Progenitor cell of endocrine pancreas (in vitro differentiated cells): ENCODE measurements at places on chromosomes 3 and 15. TPM values are rescaled to one million over a fixed set of nuclear protein-coding genes. Genes with fewer than 3 reads are reported as not detected.

DNA sequence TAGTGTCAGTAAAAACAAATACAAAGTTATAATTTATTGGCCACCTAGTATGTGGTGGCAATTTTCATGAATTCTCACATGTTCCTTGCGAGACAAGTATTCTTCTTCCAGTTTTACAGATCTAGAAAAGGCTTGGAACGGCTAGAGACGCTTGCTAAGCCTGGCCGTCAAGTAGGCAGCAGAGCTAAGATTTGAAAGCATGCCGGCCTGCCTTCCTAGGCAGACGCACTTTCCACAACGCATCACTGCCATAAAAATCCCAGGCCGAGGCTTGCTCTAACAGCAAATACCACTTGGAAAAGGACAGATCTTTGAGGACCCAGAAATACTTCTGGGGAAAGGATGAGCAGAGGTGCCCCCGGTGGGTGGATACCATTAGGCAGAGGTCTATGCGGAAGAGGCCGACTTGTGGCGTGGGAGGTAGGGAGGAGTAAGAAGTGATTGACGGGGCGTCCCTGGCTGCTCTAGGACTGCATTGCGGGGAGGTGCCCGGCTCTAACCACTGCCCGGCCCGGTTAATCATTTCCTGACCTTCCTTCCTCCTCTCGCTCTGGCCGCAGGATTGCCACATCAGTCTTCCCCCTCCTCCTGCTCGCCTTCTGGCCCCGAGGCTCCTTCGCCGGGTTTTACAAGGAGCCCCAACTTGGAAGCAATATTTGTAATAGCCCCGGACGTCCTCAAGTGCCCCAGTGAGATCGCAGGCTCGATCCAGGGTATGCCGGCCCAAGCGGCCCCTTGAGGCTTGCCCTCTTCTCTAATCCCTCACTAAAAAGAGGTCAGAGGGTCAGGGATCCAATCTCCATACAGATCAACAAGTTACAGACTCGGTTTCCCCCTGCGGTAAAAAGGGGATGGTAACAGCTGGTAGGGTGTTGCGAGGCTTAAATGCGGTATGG is 1.3 kb upstream of the USP3 start:
- DNase-seq, result peak; percentile 53

DNA sequence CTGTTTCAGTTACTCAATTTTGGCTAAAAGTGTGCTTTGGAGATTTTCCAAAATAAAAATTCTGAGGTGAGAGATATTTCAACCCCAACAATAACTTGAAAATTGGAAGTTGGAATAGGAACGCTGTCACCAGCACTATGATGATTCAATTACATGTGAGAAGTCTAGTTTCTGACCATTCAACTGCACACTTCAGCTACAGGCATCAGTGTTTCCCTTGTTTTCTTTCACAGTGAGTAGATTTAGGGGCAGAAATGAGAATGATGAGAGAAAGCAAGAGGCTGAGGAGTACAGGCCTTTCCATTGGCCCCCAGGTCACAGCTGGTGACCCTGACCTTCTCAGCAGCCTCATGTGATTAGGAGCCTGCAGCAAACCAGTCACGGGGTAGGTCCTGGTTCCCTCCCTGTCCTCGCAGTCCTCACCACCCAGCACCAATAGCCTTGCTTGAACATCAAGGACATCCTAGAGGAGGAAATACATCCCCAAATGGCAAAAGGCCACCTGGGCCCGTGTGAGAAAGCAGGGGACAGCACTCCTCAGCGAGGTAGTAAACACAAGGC is 10.0 kb upstream of the FILIP1L start:
- no peak for DNase-seq

GLCE gene
- total RNA-seq, result 17.6 and 18.0 TPM in 2 replicates

IL17RB gene
- total RNA-seq, result 10.9 and 11.1 TPM in 2 replicates

GRCh38 chr3:12452361-12453330 is 31.6 kb upstream of the TSEN2 start:
- DNase-seq, result no peak

- no peak for DNase-seq
Measured at GRCh38 chr15:79315623-79316328, 4.9 kb downstream of the TMED3 start.

ABHD6 gene
- total RNA-seq, result 5.9 and 6.1 TPM in 2 replicates

DNA sequence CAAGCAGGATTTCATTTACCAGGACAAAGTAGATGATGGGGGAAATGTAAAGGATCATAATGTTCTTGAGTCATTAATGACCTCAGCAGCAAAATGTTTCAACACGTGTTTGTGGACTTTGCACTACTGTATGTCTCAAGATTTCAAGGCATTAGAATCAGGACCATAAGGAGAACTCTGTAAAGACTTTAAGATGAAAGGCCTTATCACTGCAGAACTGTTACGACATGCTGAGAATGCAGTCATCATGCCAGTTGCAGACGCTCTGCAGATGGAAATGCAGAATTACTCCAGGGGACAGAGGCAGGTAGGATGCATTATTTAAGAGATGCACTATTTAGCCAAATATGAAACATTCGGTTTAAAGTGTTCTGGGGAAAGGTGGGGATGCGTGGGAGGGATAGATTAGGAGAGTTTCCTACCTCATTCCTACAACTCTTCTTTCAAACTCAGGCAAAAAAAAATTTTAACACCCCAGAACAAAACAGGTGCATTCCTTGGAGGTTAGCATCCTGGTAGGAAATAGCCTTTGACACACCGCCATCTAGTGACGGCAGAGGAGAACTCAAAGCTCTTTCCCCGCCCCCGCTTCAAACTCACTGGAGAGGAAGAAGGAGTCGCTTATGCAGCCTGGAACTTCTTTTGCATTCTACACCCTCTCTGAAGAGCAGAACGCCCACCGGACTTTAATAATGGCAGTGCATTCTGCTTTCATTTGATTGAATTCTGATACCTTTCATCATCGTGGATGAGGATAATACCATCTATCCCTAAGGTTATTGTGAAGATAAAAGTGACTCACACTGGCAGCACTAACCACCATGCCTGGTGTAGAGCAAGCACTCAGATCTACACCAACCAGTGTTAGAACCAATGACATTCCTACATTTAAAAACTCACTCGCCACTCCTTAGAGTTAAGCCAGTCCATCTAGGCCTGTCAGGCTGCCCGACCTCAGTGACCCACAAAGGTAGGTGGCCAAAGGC is 43.1 kb upstream of the TOPAZ1 start:
- peak; percentile 63 for DNase-seq
